ENCODE measurements at places on chromosomes 4 and X. TPM values are rescaled to one million over a fixed set of nuclear protein-coding genes. Genes with fewer than 3 reads are reported as not detected.

Gene GASK1B
- total RNA-seq: 23.6 TPM

Gene MGST2
- 4.6 TPM for total RNA-seq

Gene ZNF732
- 0.33 TPM for total RNA-seq

Gene SRD5A3
- total RNA-seq: 5.0 TPM

Gene RAB40A
- under 0.01 TPM for total RNA-seq

Gene PRR32
- not detected for total RNA-seq

Gene DRP2
- 0.50 TPM for total RNA-seq

Gene TMEM255A
- under 0.01 TPM for total RNA-seq

Gene MAGEA2
- not detected for total RNA-seq

Gene GAGE12C
- total RNA-seq: not detected

Gene MORC4
- total RNA-seq: 43.7 TPM

Gene GLOD5
- total RNA-seq: not detected

Gene NIPAL1
- total RNA-seq: under 0.01 TPM

Gene MAPK10
- total RNA-seq: 8.0 TPM

Gene GPRIN3
- total RNA-seq: under 0.01 TPM

Gene NPFFR2
- not detected for total RNA-seq

Gene SSX1
- not detected for total RNA-seq

Gene EPHA5
- under 0.01 TPM for total RNA-seq

Gene ARSD
- total RNA-seq: 30.7 TPM

Gene GPM6B
- 1.0 TPM for total RNA-seq

Gene PAGE1
- total RNA-seq: not detected

Gene IGFBP7
- total RNA-seq: 108 TPM

Gene CITED1
- 0.17 TPM for total RNA-seq

Gene NAT8L
- 0.26 TPM for total RNA-seq

Gene FGB
- total RNA-seq: not detected

Gene IL9R
- not detected for total RNA-seq

Gene STAP1
- not detected for total RNA-seq

Gene CENPU
- 1.8 TPM for total RNA-seq

Gene CDKL2
- total RNA-seq: 2.3 TPM

Gene SPANXD
- total RNA-seq: not detected

Gene SPARCL1
- 2.3 TPM for total RNA-seq

Gene PTCHD1
- total RNA-seq: not detected

Gene TRIML2
- total RNA-seq: 0.26 TPM

Gene RRH
- total RNA-seq: under 0.01 TPM

Gene MAOB
- 4.6 TPM for total RNA-seq

Gene NPY5R
- total RNA-seq: not detected

Gene PDGFRA
- 363 TPM for total RNA-seq

Gene NAA11
- total RNA-seq: not detected

Gene ADH1B
- 364 TPM for total RNA-seq

Gene HPRT1
- 23.0 TPM for total RNA-seq

Gene DAPP1
- not detected for total RNA-seq

Gene ANTXR2
- 107 TPM for total RNA-seq

Gene LUZP4
- not detected for total RNA-seq

Gene SCLT1
- total RNA-seq: 10.3 TPM

Gene SERPINA7
- not detected for total RNA-seq

Gene TXK
- 0.66 TPM for total RNA-seq

Gene TEX13D
- not detected for total RNA-seq

Gene SLC49A3
- 3.9 TPM for total RNA-seq
